Left ventricle myocardium inferior (tissue), 1 donor: ENCODE measurements at places on chromosomes 1 and 21.

GRCh38 chr1:194174528-194174927 lies 988.1 kb upstream of the B3GALT2 start:
- no peak for DNase-seq

DNA sequence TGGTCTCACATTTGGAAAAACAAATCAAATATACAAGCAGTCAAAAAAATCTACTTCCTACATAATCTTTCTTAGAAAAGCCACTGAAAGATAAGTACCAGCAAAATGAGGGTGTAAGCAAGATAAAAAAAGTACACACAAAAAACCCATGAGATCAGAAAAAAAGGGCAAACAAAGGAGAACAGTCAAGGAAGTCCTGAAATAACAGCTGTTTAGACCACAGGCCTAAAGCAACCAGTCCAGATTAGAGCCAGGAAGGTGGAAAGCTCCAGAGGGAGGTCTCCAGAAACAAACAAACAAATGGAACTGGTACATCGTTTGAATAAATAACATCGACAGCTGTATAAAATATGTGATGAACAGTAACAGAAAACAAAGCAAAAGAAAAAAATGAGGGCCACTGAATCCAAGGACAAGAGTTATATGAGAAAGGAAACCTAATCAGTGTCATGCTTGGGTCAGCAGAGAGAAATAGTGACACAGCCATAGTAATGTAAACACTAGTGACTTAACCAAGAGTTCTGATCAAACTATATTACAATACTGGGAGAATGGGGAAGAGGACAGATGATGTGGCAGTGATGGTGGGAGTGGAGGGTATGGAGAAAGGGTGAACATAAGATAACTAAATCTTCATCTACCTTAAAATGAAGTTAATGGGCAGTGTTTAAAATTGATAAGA lies 67.5 kb downstream of the NVL start:
- no peak for DNase-seq

DNA sequence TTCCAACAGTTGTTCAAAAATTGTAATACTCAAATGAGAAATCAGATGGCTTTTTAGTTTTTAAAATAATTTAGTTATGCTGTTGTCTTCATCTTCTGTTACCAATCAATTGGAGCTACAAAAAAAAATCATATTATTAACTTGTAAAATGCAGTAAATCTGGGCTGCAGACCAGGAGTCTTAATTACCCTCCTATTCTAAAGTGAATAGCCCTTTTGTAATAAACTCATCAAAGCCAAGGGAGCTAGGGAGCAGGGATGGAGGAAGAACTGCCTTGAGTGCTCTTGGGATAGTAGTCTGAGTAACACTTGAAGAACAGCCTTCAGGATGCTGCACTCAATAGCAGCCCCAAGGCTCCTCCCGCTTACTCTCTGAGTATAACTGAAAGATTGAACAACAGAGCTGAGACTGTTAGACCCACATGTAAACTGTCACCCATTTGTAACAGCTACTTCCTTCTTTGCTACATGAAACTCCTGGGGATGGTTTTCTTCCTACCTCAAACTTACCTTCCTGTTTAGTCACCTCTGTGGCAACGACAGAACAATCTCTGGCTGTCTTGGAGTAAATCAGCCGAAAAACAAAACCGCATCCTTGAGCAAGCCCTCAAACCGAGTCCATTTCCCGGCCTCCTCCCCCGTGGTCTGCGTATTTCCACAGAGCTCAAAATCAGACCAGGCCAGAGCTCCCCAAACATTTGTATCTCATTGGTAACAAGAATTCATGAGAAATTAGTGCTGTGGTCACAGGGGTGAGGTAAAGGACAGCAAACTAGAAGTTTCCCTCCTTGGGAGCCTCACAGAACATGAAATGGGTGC lies 55.9 kb downstream of the CD58 start:
- DNase-seq: no peak

DNA sequence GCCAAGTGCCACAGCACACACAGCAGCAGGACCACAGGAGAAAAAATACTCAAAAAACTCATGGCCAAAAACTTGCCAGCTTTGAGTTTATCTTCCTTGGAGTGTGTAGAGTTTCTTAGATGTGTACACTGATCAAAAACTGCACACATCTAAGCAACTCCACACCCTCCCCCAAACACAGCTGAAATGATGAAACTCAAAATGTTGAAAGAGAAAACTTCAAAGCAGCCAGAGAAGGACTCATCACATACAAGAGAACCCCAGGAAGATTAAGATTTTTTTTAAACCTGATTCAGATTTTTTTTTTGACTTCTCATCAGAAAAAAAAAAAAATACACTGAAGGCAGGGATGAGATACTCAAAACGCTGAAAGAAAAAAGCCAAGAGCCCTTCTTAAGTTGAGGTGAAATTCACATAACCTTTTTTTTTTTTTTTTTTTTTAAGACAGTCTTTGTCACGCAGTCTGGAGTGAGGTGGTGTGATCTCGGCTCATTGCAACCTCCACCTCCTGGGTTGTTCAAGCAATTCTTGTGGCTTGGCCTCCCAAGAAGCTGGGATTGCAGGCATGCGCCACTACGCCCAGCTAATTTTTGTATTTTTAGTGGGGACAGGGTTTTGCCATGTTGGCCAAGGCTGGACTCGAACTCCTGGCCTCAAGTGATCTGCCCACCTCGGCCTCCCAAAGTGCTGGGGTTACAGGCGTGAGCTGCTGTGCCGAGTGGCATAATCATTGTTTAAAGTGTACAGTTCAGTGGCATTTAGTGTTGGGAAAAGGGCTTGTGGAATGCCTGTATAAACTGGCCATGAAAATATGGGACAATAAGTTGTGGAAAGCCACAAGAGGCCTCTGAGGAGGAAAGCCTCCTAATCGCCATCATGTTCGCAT lies 20.9 kb upstream of the PDXK start:
- DNase-seq: no peak

- DNase-seq: no peak
Observed at GRCh38 chr1:92756537-92756936, 28.4 kb downstream of the EVI5 start.

DNA sequence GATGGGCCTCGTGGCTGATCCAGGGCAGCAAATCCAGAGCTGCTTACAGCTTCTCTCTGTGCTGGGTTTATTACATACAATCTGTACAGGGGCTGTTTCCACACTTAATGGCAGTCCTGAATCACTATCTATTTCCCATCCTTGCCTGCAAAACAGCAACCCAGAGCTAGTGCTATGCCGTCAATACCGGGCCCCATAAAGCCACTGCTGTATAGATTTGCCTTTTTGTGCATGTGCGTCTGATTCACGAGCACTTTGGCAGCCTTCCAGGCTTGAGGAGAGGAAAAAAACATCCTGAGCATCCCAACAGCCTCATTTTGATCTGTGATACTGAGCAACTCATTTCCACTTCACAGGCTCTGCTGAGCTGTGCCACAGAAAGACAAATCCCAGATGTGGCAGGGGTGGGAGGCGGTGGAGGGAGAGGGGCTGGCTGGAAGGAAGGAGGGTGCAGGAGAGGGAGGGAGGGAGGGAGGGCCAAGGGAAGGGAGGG lies 65.2 kb upstream of the TARBP1 start:
- DNase-seq: peak; percentile 55

GRCh38 chr1:213680677-213681325 lies 307.0 kb upstream of the PROX1 start:
- DNase-seq: no peak

- DNase-seq: no peak
Observed at GRCh38 chr1:208238710-208239472, 5.3 kb downstream of the PLXNA2 start.

GRCh38 chr1:235136111-235136510 lies 7.5 kb upstream of the TOMM20 start:
- no peak for DNase-seq

DNA sequence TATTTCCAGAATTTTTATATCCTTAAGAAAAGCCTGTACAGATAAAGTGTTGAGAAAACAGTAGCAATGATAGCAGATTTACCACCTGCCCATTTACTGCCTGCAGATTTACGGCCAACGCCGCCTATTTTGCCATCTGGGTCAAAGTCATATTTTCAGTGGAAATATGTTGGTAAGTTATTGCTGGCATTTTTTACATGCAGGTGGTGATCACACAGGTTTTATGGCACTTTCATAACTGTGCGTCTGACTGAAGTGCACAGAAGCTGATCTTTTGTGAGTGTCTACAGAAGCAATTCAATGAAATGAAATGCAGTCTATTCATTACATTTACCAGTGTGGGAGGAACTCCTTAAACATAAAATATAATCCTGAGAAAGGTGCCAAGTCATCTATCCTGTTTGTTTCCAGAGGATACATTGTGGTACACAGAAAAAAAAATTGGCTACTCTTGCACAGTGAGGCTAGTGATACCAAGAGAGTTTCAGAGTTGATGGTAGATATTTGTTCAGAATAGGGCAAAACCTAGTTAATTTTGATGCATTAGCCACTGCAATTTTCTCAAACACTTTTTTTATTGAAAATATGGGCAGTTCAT lies 458.5 kb downstream of the NEGR1 start:
- no peak for DNase-seq

DNA sequence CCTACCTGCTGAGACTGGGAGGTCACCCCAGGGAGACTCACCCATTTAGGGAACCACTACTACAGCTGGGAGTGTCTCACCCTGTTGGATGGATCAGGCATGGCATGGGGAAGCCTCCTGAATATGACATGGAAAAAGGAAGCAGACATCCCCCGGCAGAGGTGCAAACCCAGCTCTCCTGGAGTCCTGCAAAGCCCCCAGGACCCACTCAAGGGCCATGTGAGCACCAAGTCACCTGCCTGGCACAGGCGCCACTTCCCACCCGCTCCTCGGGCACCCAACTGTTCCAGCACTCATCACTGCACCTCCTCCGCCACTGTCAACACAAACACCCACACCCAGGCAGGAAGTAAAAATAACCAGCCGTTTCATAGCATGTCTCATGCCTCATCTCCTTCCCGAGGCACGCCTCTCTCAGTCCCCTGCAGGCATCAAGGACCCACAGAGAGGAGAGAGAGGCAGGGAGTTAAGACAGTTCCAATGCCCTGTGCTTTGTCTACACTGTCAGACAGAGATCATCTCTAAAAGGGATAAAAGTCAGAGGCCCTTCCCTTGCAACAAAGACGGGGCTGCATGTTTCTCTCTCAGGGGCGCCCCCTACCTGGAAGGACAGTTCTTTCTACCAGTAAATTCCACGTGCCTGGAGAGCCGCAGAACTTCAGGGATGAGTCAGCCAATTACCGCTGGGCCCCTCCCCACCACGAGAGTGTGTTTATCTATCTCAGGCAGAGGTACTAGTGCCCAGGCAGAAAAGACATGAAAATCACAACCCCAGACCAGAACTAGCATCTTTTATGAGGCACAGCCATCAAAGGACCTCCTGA lies 150.1 kb upstream of the SOD1 start:
- no peak for DNase-seq
